ENCODE measurements at places on chromosomes 2 and 18.

DNA sequence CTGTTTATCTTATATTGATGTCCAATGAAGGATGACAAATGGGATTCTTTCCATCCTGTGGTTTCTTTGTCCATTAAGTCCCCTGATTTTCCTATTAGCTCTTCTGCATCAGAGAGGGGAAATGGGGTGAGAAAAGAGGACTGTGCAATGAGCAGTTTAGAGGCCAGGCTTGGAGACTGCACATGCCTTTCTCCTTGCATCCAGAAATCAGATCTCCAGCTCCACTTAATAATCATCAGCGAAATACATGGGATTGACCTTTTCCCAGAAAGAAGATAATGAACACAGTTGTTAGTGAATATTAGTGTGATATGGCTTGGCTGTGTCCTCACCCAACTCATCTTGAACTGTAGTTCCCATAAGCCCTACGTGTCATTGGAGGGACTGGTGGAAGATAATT, 697.4 kb downstream of the CBLN2 start:
- no peak overlapping the region for H3K27ac ChIP-seq
- no peaks in the 10 kb centered on the region for H3K27me3 ChIP-seq
- DNase-seq, result no peak
- no peaks in the 10 kb centered on the region for H3K4me1 ChIP-seq
- no peaks in the 10 kb centered on the region for H3K36me3 ChIP-seq

DNA sequence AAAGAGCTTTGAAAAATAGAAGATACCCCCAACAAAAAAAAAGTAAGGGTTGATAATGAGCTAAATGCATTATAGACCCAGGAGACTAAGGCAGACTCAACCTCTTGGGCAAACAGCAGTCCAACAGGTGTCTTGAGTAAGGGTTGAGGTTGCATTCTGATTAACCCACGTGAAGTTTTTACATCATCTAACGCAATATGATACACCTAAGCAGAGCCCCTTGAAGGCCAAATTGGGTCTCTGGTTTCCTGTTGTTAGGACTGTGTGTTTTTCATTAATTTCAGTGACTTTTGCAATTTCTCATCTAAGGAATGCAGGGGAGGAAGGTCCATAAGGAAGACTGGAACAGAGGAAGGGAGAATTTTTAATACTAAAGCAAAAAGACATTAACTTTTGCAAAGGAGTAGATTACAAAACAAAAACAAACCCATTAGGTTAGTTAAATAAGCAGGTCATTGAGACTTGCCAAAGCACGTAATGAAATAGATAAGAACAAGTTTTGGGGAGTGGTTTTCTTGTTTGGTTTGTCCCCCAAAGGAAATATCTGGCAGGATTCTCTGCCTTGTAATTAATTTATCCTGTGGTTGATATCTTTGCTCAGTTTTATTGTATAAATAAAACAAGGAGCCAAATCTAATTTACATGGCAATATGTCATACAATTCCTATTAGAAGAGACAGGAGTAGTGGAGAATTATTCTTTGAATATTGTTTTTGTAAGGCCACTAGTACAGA, 244.3 kb downstream of the ETAA1 start:
- DNase-seq, result no peak
- H3K4me1 ChIP-seq, result peaks cover 3% of the 10 kb centered on the region
- no peak overlapping the region for H3K4me3 ChIP-seq
- no peaks in the 10 kb centered on the region for H3K36me3 ChIP-seq
- no peak overlapping the region for H3K27ac ChIP-seq
- H3K27me3 ChIP-seq, result no peaks in the 10 kb centered on the region

GRCh38 chr18:68840554-68841263, 42.8 kb downstream of the CCDC102B start:
- no peaks in the 10 kb centered on the region for H3K27me3 ChIP-seq
- H3K27ac ChIP-seq, result peak overlapping the region; percentile 62
- H3K4me1 ChIP-seq, result peaks cover 1% of the 10 kb centered on the region
- DNase-seq, result peak; percentile 97
- H3K36me3 ChIP-seq, result no peaks in the 10 kb centered on the region

GRCh38 chr2:21819454-21819853, 695.7 kb downstream of the TDRD15 start:
- no peaks in the 10 kb centered on the region for H3K4me1 ChIP-seq
- no peaks in the 10 kb centered on the region for H3K36me3 ChIP-seq
- no peaks in the 10 kb centered on the region for H3K27me3 ChIP-seq
- no peak overlapping the region for H3K4me3 ChIP-seq
- H3K27ac ChIP-seq, result no peak overlapping the region
- peak; percentile 76 for DNase-seq

GRCh38 chr2:229066121-229066715, 204.9 kb downstream of the PID1 start:
- DNase-seq, result no peak
- no peak overlapping the region for H3K27ac ChIP-seq
- no peaks in the 10 kb centered on the region for H3K36me3 ChIP-seq
- no peaks in the 10 kb centered on the region for H3K27me3 ChIP-seq

GRCh38 chr18:70019991-70020390, 72.3 kb upstream of the CD226 start:
- no peaks in the 10 kb centered on the region for H3K27me3 ChIP-seq
- H3K27ac ChIP-seq, result no peak overlapping the region
- H3K4me1 ChIP-seq, result peaks cover 3% of the 10 kb centered on the region
- peaks cover 48% of the 10 kb centered on the region for H3K36me3 ChIP-seq
- DNase-seq, result no peak

- no peak overlapping the region for H3K4me3 ChIP-seq
- no peak overlapping the region for H3K27ac ChIP-seq
Measured at GRCh38 chr18:70907673-70908072, 618.8 kb downstream of the SOCS6 start.

- no peaks in the 10 kb centered on the region for H3K36me3 ChIP-seq
- H3K4me1 ChIP-seq, result peaks cover 4% of the 10 kb centered on the region
- H3K4me3 ChIP-seq, result no peak overlapping the region
Measured at GRCh38 chr2:134201533-134201932, 52.3 kb upstream of the MGAT5 start.

GRCh38 chr18:57004366-57005121, 142.3 kb upstream of the BOD1L2 start:
- peak overlapping the region; percentile 87 for H3K27ac ChIP-seq
- peak; percentile 57 for DNase-seq
- peaks cover 1% of the 10 kb centered on the region for H3K4me1 ChIP-seq
- no peaks in the 10 kb centered on the region for H3K36me3 ChIP-seq
- no peaks in the 10 kb centered on the region for H3K27me3 ChIP-seq
- H3K4me3 ChIP-seq, result no peak overlapping the region

DNA sequence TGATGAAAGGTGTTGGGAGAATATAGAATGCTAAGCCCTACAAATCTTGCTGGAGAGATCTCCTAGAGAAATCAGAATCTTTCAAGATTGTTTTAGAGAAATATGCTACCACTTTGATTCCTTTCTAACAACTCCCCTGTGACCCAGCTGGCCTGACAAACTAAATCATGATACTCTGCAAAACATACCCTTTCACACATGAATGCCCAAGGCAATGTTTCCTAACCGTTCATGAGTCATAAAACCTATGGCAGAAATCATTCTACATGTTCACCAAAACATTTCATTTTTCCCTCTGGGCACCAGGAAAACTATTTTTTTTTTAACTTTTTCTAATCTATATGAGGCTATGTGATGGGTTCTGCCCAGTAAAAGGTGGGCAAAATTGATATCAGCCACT, 77.8 kb upstream of the SETBP1 start:
- H3K27ac ChIP-seq, result peak overlapping the region; percentile 98
- no peaks in the 10 kb centered on the region for H3K36me3 ChIP-seq
- H3K4me3 ChIP-seq, result no peak overlapping the region
- H3K27me3 ChIP-seq, result no peaks in the 10 kb centered on the region
- peaks cover 7% of the 10 kb centered on the region for H3K4me1 ChIP-seq
